ENCODE measurements at places on chromosomes 11 and 22.

DNA sequence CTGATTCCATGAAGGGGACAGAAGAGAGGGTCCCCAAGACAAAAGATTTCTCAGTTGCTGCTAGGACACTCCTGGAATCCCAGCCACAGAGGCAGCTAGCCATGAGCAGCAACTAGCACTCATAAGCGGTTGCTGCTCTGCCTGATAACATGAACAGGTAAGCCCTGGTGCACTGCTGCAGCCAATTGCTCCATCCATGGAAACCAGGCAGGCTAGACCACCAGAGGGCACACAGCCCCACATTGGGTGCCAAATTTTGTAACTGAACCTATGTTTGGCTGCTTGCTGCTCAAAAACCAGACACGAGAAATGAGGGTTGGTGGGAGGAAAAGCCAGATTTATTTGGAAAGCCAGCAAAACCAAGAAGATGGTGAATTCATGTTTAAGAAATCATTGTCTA lies 21.9 kb upstream of the QSER1 start:
- DNase-seq, result peak; percentile 34

GRCh38 chr11:71186806-71187205 lies 65.6 kb downstream of the SHANK2 start:
- DNase-seq, result no peak

DNA sequence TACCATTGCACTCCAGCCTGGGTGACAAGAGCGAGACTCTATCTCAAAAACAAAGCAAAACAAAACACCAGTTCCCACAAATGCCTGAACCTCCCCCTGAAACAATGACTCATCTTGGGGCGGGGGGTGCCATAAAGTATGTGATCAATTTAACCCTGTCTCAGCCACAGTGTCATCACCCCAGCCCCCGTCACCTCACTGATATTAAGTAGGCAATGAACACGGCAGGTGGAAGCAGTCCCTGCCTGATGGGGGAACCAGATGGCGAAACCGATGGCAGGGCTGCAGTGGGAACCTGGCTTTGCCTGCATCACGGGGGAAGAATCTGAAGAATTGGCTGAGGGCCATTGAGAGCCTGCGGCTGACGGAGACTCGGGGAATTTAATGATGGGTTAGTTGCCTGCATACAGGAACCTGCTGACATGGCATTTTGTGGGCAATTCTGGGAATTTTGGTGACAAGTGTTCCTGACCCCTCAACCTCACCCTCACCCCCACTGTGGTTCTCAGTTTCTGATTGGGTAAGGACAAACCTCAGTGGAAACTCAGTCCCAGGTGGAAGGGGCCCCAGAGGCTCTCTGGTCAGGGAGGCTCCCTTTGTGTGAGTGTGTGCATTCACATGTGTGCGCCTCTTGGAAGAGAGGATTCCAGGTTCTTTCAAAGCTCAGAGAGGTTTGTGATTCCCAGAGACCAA lies 39.1 kb upstream of the SHISAL1 start:
- peak; percentile 27 for DNase-seq

- no peak for DNase-seq
These were observed 19.7 kb downstream of the CTR9 start for GRCh38 chr11:10770626-10771254.

GRCh38 chr11:110903830-110904229 lies 191.6 kb upstream of the ARHGAP20 start:
- DNase-seq, result no peak

GRCh38 chr22:37379085-37379484 lies 48.2 kb downstream of the ELFN2 start:
- no peak for DNase-seq

- DNase-seq, result no peak
These were observed 239.1 kb upstream of the ARHGAP20 start for GRCh38 chr11:110951037-110951949.

DNA sequence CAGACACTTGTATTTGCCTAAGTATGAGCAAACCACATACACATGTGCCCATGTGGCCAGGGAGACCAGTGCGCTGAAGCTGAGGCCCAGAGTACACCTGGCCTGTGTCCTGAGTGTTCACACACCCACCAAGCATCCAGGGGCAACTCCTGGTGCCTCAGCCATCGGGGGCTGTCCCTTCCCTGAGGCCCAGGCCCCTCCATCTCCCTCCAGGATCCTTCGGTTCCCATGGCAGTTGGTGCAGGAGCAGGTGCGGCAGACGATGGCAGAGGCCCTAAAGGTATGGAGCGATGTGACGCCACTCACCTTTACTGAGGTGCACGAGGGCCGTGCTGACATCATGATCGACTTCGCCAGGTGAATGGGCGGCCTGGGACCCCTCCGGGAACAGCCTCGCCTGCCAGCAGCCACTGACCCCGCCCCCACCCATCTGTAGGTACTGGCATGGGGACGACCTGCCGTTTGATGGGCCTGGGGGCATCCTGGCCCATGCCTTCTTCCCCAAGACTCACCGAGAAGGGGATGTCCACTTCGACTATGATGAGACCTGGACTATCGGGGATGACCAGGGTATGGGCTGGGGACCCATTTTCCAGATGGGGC lies 6.5 kb upstream of the SMARCB1 start:
- no peak for DNase-seq
